Breast epithelium (tissue), 4 donors: ENCODE measurements at places on chromosomes 1 and 21. TPM values are rescaled to one million over a fixed set of nuclear protein-coding genes. Genes with fewer than 3 reads are reported as not detected.

The ZNF326 gene
- 31.3 TPM for total RNA-seq

DNA sequence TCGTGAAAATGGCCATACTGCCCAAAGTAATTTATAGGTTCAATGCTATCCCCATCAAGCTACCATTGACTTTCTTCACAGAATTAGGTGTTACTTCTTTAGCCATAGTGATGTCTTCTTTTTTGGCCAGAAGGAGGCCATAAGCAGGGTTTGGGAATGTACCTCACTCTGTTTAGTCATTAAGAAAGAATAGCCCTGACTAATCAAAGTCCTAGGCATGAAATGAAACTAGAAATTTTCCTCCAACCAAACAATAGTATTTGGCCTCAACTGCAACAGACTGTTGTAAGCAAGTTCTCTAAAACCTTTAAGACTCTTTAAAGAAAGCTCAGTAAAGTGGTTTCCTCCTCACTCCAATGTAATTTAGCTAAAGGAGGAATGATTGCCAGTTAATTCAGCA, 163.9 kb downstream of the AKT3 start:
- no peaks in the 10 kb centered on the region for H3K4me1 ChIP-seq
- H3K36me3 ChIP-seq: no peaks in the 10 kb centered on the region
- no peak for DNase-seq
- no peaks in the 10 kb centered on the region for H3K27me3 ChIP-seq
- H3K27ac ChIP-seq: no peak overlapping the region
- H3K4me3 ChIP-seq: no peak overlapping the region

- H3K4me3 ChIP-seq: no peak overlapping the region
- no peaks in the 10 kb centered on the region for H3K4me1 ChIP-seq
- peaks cover 10% of the 10 kb centered on the region for H3K36me3 ChIP-seq
- H3K27me3 ChIP-seq: no peaks in the 10 kb centered on the region
- DNase-seq: no peak
Observed at GRCh38 chr1:100134872-100135271, 1.9 kb downstream of the TRMT13 start.

GRCh38 chr1:86829321-86829720, 84.6 kb downstream of the SELENOF start:
- H3K4me1 ChIP-seq: no peaks in the 10 kb centered on the region
- H3K4me3 ChIP-seq: no peak overlapping the region
- no peak for DNase-seq
- no peaks in the 10 kb centered on the region for H3K36me3 ChIP-seq

The CRNN gene
- not detected for total RNA-seq

- H3K4me1 ChIP-seq: no peaks in the 10 kb centered on the region
- no peak for DNase-seq
Observed at GRCh38 chr1:224539971-224540370, 76.1 kb upstream of the CNIH3 start.

DNA sequence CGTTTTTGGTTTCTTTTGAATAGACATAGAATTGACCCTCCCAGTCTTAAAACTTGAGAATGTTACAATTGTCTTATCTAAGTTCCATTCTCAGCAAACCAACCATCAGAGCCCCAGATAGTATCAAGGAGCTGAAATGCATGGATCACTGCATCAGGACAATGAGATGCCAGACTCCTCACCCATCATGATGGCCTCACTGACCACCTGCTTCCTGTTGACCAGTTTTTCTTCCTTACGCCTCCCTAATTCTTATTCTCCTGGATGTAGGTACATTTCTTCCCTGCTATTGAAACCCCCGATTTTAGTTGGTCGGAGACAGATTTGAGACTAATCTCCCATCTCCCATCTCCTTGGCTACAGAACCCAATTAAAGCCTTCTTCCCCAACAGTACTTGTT, 17.7 kb downstream of the MATN1 start:
- DNase-seq: no peak
- no peak overlapping the region for H3K4me3 ChIP-seq
- peaks cover 3% of the 10 kb centered on the region for H3K4me1 ChIP-seq
- H3K27me3 ChIP-seq: no peaks in the 10 kb centered on the region
- H3K36me3 ChIP-seq: no peaks in the 10 kb centered on the region

- DNase-seq: no peak
- H3K4me1 ChIP-seq: no peaks in the 10 kb centered on the region
Observed at GRCh38 chr1:112242470-112242869, 153.5 kb upstream of the CTTNBP2NL start.

DNA sequence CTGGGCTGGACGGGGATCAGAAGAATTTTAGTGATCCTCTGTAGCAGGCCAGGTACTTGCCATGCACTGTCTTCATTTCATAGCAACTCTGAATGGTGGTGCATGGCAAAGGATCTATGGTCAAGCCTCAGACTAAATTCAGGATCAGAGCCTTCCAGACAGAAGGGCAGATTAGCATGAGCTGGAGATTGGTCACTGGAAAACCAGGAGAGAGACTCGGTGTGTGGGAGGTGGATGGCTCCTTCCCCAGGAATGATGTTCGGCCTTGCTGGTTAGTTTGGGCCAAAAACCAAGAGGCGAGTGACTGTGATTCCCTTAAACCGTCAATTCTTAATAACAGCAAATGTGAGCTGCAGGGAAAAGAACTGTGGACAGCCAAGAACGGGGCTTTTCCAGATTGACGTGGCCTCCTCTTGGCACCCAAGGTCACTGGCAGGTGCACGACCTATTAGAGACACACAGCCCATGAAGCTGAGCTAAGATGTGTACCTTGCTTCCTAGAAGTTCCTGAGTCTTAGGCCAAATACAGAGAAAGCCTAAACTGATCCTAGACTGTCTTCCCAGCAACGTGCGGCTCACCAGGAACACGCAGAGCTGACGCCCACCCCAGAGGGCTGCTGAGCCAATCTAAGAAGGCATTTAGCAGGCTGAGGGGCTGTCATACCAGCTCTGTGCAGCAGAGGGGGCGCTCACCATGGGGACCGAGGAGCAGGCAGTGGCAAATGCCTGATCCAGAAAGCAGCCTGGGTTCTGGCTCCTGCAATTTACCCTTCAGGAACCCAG, 18.5 kb downstream of the ALDH4A1 start:
- no peaks in the 10 kb centered on the region for H3K27me3 ChIP-seq
- H3K4me3 ChIP-seq: no peak overlapping the region

The HSD3B1 gene
- total RNA-seq: not detected

DNA sequence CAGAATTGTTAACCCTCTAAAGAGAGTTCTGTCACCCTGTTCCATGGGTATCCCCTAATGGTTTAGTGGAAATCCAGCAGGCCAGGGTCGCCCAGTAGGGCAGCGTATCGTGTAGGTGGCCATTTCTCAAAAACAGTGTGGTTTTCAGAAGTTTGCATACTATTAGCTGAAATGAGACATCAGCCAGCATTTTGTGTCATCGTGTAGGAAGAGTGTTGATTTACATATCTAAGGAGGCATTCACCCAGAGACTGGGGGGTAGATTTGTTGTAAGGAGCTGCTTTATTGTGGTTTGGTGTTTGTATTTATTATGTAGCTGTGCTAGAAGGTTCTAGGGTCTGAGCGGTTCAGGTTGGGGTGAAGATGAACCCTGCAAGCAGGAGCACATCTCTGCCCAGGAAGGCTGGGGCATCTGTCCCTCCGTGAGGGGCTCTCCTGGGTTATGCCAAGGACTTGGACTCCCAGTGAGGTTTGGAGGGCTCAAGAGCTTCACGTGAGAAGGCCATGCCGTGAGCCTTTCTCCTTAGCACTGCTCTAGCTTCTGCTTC, 174.4 kb downstream of the PGBD5 start:
- no peaks in the 10 kb centered on the region for H3K27me3 ChIP-seq
- DNase-seq: no peak
- no peaks in the 10 kb centered on the region for H3K36me3 ChIP-seq
- no peaks in the 10 kb centered on the region for H3K4me1 ChIP-seq
- H3K27ac ChIP-seq: no peak overlapping the region

GRCh38 chr1:169044971-169045370, 61.5 kb upstream of the ATP1B1 start:
- H3K27ac ChIP-seq: no peak overlapping the region
- H3K27me3 ChIP-seq: no peaks in the 10 kb centered on the region
- H3K4me3 ChIP-seq: no peak overlapping the region
- DNase-seq: no peak

The SSR2 gene
- 305 TPM for total RNA-seq

DNA sequence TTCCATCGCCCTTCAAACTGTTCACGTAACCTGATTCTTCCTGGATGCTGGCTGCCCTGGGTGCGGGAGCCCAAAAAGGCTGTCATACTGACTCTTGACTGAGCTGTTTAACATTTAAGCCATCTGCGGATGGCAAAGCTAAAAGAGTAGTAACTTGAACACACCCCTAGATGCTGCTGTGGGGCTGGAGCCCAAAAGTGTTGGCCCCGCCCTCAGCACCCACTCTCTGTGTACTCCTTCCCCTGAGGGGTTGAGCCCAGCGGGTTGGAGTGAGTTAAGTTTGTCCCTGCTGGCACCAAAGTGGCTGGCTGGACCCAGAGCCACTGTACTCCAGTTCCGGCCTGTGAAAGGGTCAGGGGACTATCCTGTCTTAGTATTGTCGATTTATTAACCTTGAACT, 640.6 kb downstream of the PTPRU start:
- H3K36me3 ChIP-seq: no peaks in the 10 kb centered on the region
- H3K4me1 ChIP-seq: no peaks in the 10 kb centered on the region
- H3K27me3 ChIP-seq: no peaks in the 10 kb centered on the region
- no peak for DNase-seq
